BJ (cell line): ENCODE measurements at places on chromosomes 1 and 21. TPM values are rescaled to one million over a fixed set of nuclear protein-coding genes. Genes with fewer than 3 reads are reported as not detected.

DNA sequence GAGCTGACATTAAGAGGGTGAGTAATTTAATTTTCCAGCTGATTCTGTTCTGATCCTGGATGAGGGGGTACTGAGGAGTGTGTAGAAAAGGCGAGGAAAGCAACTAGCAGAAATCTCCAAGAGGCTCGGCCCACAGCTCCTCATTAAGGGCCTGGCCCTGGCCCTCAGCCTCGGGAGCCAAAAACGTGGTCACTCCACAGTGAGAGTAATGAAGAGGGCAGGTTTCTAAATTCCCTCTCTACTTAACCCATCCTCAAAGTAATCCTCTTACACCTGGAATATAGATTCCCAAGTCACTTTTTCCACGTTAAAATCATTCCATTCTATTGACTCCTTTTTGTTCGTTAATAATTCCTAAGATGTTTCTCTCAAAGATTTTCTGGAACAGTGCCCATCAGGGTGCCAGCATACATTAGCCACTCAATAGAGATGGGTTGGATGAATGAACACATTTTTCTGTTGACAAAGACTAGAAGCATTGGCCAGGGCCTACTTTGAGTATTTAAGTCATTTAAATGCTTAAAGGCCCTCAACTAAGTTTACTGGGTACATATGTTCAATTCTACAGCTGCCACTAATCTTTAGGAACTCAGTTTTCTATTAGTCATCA lies 1.1 kb upstream of the COL11A1 start:
- no peak for DNase-seq

- no peak for DNase-seq
Observed at GRCh38 chr1:191582169-191582568, 576.1 kb upstream of the RGS18 start.

- no peak for DNase-seq
Observed at GRCh38 chr1:86140281-86140880, 16.2 kb downstream of the COL24A1 start.

The OR2G6 gene
- polyA plus RNA-seq: not detected in 2 replicates

DNA sequence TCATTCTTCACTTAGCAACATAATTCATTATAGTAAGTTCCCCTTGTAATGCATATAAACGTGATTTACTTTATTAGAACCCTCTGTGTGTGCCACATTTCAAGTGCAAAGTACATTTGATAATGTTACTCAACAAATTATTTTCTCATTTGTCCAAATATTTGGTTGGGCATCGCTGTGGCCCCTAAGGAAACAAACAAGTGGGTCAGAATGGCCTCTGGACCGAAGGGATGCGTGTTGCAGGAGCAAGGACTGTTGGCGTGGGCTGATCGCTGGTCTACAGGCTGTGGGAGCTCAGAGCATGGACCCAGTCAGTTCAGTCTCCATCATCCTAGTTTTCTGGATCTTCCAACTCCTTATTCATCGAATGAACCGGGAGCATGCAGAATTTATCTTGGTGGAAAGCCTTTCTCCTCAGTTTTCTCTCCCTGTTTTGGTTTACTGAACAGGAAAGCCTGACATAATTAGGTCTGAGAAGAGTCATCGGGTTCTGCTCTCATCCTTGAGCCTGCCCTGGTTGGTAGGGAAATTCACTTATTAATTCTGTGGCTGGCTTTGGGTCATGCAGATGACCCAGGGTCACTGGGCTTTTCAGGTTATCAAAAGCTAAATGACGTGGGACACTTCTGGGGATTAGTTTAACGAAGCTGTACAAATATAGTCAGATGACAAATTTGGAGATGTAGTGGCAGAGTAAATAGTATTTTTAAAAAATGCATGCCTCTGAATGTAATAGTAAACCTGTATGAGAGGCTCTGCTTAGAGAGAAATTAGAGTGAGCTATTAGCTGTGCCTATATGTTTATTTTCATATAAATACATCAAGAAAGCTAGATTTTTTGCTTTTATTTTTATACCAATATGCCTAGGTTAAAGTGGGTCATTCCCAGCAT lies 200.2 kb downstream of the SDCCAG8 start:
- DNase-seq: no peak

DNA sequence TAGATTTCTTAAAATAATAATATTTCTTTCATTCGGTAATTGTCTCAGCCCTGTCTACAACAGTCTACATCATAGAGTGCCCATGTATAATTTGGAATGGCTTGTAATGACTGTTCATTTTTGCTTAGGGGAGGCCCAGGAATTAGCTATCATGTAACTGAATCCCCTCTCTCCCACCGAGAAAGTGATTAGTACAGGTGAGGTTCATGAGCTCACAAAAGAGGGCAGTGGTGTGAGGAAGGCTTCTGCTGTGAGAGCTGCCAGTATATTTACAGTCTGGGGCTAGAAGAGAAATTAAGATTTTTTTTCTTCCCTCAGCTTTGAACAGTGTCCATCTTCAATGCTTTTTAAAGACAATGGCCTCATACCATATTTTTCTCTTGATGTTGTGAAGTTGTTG lies 340.7 kb downstream of the ADGRL2 start:
- no peak for DNase-seq

DNA sequence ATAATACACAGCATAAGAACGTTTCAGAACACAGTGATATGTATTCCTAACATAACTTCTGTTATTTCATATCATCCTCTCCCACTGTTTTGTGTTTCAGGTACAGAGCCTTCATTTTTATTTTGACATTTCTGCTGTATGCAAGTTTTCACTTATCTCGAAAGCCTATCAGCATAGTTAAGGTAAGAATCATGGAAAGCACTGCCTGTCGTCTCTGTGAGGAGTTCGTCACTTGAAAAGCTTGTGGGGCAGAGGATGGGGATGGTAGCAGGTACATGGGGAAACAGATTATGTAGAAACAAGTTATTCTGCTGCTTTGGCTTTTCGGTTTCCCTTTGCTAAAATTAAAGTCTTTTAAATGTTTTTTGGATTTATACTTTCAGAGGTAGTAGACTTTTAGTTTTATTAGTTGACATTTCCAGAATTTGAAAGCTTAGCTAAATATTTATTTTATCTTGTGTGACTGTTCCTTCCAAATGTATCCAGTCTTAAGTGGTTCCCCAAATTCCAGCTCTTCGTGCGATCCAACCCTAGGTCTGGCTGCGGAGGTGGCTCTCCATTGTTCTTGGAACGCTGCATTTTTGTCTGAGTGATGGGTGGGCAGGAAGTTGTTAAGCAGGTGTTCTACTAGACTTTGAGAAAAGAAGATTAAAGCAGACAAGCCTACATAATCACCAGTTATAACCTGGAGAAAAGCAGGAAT lies 12.2 kb downstream of the SLC37A1 start:
- no peak for DNase-seq

GRCh38 chr21:42310411-42311001 lies 4.7 kb downstream of the TFF3 start:
- DNase-seq: no peak

DNA sequence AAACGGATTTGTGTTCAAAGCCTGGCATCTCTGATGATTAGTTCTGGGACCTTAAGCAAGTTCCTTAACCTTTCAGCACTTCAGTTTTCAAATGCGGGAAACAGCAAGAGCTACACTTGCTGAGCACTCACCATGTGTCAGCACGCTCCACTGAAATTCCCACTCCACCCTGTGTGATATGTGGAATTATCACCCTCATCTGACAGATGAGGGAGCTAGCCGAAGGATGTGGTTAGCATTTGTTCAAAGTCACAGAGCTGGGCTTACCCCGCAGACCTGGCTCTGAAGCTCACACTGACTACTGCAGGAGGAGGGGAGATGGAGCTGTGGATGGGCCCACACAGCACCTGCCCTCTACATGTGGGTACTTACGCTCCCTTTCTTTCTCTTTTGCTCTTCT lies 29.1 kb downstream of the IL12RB2 start:
- DNase-seq: no peak

The NMNAT2 gene
- 1.4 and 2.1 TPM in 2 replicates for polyA plus RNA-seq

The MYBPH gene
- not detected in 2 replicates for polyA plus RNA-seq

The SPATA21 gene
- polyA plus RNA-seq: not detected in 2 replicates

The TBX15 gene
- polyA plus RNA-seq: 14.8 and 16.0 TPM in 2 replicates

GRCh38 chr1:30469426-30469825 lies 254.0 kb downstream of the MATN1 start:
- DNase-seq: no peak
